ENCODE measurements at places on chromosomes 1 and 21.

- DNase-seq: no peak
Observed at GRCh38 chr1:10304295-10304694, 93.9 kb downstream of the KIF1B start.

DNA sequence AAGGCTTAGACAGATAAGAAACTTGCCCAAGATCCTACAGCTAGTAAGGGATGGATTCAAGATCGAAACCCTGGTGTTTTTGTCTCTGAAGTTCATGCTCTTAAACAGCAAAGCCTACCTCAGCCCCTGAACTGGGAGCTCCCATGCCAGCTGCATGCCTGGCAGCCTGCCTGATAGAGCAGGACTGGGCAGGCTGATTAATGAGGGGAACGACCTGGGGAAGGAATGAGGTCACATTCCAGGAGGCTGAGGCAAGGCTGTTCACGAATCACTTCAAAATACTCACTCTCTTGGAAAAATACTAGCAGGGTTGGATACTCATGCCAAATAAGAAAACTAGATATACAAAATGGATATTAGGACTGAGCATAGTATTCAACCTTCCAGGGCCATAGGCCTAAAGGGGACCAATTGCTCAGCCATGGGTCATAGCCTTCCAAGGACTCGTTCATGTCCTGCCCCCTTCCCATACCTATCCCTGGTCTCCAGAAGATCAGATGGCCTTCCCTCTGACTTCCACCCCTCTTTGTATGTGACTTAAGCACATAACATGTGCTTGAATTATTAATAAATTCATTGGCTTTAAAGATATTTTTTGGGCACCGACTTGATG is 15.6 kb upstream of the TACSTD2 start:
- no peak for DNase-seq

GRCh38 chr1:187032982-187033692 is 204.4 kb downstream of the PLA2G4A start:
- DNase-seq: no peak

DNA sequence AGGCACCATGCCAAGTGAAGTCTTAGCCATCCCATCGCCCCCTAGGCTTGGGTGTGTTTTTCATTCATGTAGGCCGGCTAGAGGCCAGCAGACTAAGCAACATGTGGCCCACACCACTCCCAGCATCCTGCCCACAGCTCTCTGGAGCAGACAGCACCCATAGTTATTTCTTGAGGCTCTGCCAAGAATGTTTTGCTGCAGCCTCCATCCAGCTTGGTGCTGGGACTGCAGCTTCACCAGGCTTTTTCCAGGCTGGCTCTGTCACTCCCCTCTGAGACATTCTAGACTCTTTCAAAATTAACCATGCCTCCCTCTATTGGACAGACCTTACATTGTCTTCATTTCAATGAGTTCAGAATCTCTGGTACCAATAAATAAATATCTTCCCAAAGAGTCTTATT is 104.2 kb downstream of the DUSP10 start:
- no peak for DNase-seq

All from stimulated activated CD4-positive, alpha-beta T cell treated with anti-CD3 and anti-CD28 coated beads, Interleukin-2, amount 100 ng/mL, for 24 hours (primary cell).